Fibroblast of lung (primary cell): ENCODE measurements at places on chromosomes 3 and 15. TPM values are rescaled to one million over a fixed set of nuclear protein-coding genes. Genes with fewer than 3 reads are reported as not detected.

A4GNT gene
- polyA plus RNA-seq = not detected in 2 replicates

DNA sequence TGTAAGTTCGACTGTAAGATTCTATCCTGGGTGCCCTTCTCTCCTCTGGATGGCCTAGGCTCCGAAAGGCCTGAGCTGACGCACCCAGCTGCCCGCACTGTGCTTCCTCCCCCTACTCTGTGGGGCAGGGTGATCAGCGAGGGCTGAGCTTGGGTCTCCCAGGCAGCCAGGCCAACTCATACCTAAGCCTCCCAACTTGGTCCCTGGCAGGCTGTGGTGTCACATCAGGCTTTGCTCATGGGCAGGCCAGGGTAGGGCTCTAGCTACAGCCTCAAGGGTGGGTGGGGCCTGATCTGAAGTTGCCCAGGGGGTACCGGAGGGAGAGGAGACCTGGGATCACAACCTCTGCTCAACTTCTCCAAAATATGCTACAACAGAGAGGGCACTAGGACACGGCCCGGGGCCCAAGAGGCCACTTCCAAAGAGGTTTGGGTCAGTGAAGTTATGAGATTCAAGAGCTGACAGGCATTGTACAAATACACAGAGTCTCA lies 123.1 kb downstream of the ADCY5 start:
- DNase-seq = no peak

GRCh38 chr15:68399096-68400065 lies 32.6 kb downstream of the ITGA11 start:
- DNase-seq = peak; percentile 49

GRCh38 chr15:95557226-95558046 lies 773.1 kb upstream of the NR2F2 start:
- peak; percentile 96 for DNase-seq

GRCh38 chr3:187777331-187777941 lies 32.2 kb upstream of the BCL6 start:
- DNase-seq = no peak
